NCI-H187 treated with DMSO at 0.1 percent for 48 hours (cell line): ENCODE measurements at places on chromosomes 6 and 20.
A peak's percentile ranks its signal among the peaks of the same experiment; 100 is the strongest.

DNA sequence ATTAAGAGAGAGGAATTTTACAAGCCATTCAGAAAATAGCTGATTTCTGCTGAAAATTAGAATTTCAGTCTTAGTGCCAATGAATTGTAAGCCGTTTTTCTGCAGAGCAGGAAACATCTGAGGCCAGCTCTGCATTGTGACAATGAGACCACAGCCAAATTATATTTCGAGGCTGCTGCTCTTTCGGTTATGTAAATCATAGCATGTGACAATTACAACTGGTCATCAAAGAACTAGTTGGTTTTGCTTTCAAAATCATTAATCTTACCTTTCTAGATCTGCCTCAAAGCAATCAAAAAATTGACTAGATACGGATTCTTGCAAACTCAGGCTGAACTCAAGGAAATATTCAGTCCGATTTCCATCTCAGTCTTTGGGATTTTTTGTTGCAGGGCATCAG lies 33.4 kb upstream of the INSM1 start:
- no peak for DNase-seq

GRCh38 chr6:42099340-42100028 lies 42.9 kb downstream of the C6orf132 start:
- DNase-seq = no peak

GRCh38 chr6:74826263-74826662 lies 379.6 kb downstream of the COL12A1 start:
- DNase-seq = no peak

DNA sequence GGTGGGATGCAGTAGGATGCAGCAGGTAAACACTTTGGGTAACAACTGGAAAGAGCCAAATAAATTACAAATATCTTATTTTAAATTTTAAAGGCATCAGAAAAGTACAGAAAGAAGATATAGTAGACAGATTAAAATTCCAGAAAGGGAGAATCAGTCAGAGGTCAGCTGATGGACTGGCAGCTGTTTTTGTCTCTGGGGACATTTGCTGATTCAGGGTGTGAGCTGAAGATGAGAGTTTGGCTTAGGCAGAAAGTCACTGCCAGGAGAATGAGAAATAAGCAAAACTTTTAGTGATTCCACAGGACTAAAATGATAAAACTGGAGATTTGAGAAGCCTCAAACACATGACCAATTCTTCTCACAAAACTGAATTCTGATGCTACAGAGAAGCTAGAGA lies 39.5 kb downstream of the AHI1 start:
- DNase-seq = no peak

GRCh38 chr6:152982904-152983636 lies at the start of gene FBXO5:
Gene FBXO5 (minus strand): TSS chr6:152983041. CDS start chr6:152982959, 82 bp downstream.
- DNase-seq = peak; percentile 84

GRCh38 chr6:144413418-144413817 lies 128.3 kb downstream of the UTRN start:
- no peak for DNase-seq

DNA sequence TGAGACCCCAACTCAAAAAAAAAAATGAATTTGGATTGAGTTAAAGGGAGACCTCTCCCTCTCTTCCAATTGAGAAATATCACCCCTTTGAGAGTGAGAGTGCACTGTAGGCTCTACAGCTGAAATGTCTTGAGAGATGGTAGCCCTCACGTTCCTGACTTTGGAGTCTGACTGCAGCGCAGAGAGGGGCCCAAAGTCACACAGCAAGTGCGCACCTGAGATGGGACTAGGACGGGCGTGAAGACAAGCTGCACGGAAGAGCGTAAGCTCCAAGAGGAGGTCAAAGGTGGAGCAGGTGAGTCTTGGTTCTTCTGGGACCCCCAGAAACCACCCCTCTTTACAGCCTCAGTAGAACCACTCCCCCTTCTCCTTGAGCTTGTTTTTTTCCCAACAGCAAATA lies 643 bp downstream of the SLA2 start:
- no peak for DNase-seq

- DNase-seq = no peak
Observed at GRCh38 chr6:34953061-34954025, 64.3 kb downstream of the ANKS1A start.

DNA sequence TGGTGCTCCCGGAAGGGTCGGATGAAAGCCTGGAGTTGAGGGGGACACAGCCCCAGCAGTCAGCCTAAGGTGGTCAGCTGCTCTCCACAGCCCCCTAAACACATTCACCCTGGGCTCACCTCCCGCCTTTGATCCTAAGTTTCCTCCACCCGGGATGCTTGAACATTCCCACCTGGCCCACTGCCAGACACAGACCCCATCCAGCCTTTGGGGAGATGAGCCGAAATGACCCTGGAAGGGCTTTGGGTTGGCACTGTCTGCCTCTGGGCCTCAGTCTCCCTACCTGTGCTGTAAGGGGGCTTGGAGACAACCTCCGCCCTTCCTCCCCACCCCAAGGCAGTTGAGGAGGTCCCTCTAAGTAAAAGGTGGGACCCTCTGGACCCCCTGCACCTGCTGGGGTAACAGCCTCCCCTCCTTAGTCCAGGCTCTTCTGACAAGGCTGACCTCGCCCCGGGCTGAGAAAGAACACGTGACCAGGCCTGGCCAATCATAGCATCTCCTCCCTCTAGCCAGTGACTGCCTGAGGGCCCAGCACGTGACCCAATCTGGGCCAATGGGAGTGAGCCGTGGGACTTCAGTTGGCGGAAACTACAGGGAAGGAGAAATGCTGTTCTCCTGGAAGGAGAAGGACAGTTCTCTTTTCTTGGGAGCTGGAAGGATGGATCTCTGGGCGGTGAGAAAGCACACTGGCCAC lies 16.9 kb upstream of the UBE2V1 start:
- DNase-seq = no peak

- DNase-seq = no peak
Observed at GRCh38 chr6:12442455-12442854, 152.3 kb downstream of the EDN1 start.

DNA sequence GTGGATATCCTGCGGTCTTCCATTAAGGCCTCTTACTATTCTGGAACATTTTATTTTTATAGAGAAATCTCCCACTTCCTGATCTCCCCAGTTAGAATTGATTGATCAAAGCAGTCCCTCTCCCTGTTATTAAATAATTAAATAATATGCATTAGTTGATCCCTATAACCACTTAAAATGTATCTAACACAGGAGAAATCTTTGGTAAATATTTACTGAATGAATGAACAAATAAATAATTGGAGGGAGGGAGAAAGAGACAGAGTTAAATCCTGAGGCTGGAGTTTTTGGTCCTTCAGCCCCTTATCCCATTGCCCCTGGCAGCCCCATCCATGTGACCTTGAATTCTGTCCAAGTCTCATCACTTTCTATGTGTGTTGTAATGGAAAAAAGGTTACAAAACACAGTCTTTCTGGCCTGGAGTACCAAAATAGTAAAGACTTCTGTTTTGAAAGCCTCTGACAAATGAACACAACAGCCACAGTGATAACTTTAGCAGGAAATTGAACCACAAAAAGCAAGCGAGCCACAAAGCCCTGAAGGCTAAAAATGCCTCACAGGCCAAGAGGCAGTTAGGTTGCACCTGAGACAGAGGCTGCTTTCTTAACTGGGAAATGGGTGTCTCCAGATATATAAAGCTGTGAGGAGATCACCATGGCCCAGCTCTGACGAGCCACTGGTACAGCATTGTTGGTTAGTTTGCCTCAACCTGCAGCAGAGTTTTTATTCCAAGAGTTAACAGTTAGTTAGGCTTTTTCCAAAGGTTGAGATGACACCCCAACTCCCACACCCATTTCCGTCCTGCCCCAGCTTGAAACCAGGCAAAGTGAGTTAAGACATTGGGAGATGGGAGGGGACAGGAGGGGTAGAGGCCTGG lies 11.3 kb downstream of the NT5E start:
- no peak for DNase-seq

DNA sequence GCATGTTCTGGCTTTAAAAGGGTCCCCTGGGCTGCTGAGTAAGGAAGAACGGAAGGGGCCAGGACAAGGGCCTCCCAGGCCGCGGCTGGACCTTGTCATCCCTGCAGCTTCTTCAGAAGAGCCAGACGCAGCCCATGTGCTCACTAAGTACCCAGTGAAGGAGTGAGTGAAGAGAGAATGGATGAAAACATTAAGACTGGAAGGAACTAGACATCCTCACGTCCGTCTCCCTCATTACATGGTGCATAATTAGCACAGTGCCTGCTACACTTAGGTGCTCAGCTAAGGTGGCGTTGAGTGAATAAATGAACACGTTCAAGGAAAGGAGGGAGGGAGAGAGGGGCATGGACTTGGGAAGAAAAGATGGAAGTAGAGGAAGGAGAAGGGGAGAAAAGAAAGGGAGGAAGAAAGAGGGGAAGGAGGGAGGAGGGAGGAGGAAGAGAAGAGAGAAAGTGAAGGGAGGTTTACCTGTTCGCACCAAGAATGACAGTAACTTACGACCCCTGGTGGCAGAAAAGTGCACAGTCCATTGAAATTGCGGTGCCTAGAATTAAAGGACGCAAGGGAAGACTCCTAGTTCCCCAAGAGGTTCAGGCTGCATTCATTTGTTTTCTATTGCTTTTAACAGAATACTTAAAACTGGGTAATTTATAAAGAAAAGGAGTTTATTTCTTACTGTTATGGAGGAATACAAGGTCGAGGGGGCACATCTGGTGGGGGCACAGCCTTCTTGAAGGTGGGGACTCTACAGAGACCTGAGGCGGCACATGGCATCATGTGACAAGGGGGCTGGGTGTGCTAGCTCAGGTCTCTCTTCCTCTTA lies 8.0 kb downstream of the TP53RK start:
- DNase-seq = no peak

DNA sequence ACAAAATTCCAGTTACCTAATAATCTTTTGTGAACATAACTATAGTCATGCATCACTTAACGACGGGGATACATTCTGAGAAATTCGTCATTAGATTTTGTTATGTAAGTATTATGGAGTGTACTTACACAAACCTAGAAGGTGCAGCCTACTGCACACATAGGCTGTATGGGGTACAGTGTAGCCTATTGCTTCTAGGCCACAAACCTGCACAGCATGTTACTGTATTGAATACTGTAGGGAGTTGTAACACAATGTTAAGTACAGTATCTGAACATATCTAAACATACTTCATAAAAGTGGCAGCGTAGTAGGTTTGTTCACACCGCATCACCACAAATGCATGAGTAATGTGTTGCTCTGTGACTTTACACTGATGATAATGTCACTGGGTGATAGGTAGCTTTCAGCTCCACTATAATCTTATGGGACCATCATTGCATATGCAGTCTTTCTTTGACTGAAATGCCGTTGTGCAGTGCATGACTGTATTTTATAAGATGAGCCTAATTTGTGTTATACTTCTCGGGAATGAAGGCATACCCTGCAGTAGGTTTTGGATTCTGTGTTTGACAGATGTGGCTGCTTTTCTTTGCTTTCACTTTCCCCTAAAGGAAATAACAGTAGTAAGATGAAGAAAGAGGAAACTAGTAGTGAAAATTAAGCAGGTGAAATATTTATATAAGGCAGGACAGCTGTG lies 365.6 kb downstream of the FARS2 start:
- DNase-seq = no peak
